ENCODE measurements at places on chromosomes 5 and 9.

- no peak for DNase-seq
These were observed 155.8 kb upstream of the ZNF608 start for GRCh38 chr5:124902097-124902821.

GRCh38 chr9:116368680-116369079 lies 215.1 kb downstream of the PAPPA start:
- no peak for DNase-seq

GRCh38 chr5:170408877-170409660 lies 19.9 kb upstream of the KCNMB1 start:
- DNase-seq, result no peak

- no peak for DNase-seq
These were observed 152.9 kb upstream of the PHYKPL start for GRCh38 chr5:178385496-178385890.

DNA sequence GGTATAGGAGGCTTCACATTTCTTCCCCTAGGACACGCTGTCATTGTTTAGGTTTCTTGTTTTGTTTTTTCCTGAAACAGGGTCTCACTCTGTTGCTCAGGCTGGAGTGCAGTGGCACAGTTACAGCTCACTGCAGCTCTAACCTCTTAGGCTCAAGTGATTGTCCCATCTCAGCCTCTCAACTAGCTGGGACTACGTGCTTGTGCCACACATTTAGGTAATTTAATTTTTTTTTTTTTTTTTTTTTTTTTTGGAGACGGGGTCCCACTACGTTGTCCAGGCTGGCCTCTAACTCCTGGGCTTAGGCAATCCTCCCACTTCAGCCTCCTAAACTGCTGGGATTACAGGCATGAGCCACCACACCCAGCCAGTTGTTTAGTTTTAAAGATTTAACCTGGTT lies 66.2 kb downstream of the EXOSC2 start:
- DNase-seq, result no peak

- no peak for DNase-seq
These were observed 450.1 kb downstream of the PLK2 start for GRCh38 chr5:58009754-58010153.

DNA sequence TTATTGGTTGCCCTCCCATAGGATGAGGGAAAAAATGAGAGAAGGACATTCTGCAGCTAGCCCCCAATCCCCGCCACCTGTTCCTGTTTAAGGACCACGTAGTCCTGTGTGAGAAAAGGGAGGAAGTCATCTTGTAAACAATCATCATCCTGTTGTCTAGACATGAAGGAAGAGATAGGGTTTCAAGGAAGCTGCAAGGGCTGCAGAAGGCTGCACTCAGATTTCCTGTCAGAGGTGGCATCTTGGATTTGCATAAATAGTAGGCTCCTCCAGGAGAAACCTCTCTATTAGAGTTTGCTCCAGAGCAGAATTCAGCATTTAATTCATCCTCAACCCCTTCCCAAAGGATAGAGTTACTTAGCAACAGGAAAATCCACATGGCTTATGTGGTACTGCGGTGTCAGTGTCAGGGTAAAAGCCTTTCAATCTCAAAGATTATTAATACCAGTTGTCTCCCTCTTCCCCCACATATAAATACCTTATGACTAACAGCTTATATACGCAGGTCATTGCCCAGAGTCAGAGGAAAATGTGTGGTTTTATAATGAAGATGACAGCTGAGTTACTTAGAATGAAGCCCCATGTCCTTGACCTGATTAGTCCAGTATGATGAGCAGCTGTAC lies 4.6 kb upstream of the DNAJC18 start:
- DNase-seq, result no peak

DNA sequence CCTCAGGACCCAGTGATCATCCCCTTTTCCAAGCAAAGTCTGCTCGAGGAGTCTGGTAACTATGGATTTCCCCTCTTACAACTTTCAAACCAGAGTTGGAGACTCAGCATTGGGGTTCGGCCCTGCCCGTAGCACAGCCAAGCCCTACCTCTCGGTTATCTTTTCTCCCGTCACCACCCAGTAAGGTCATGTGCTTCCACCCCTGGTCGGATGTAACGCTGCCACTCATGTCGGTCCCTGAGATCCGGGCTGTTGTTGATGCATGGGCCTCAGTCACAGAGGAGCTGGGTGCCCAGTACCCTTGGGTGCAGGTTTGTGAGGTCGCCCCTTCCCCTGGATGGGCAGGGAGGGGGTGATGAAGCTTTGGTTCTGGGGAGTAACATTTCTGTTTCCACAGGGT lies 1.2 kb downstream of the GALT start:
- no peak for DNase-seq

DNA sequence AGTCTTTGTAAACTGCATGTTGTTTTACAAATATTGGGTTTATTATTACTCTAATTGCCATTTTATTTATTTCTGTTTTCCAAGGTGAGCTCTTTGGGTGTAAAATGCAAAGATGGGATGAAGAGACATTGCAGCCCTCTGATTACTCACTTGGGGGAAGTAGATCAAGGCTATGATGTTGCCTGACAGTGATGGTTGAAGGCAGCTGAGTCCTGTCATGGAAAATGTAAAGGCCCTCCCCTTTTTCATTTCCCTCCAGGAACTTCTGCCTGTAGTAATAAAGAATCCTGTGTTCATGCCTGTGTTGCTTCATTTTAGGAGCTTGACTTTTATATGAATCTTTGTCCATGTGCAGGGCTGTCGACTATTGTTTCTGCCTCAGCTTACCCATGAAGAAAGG lies 605.4 kb upstream of the CLINT1 start:
- DNase-seq, result no peak

DNA sequence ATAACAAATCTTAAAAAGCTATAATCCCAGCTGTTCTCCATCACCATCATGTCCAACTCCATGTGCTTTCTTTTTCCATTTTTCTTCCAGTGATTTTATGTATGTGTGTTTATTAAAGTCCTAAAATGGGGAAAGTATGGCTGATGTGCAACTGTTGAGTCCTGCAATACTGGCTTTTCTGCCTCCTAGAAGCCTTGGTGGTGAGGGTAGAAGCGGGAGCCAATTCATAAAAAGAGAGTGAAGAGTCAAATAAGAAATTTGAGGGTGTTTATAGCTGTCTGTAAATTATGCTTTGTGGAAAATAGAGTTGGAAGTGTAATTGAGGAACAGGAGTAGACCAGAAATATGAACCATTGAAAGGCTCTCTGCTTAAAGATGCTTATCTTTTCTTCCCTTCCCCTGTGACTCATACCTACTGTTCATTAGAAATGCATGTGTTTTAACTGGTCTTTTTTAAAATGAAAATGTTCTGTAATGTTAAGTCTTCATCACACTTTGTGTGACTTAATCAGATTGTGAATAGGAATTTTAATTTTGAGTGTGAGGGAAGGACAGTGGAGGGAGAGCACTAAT lies 80.1 kb downstream of the ZCCHC7 start:
- DNase-seq, result no peak

GRCh38 chr5:83967417-83967816 lies 246.8 kb upstream of the HAPLN1 start:
- no peak for DNase-seq

DNA sequence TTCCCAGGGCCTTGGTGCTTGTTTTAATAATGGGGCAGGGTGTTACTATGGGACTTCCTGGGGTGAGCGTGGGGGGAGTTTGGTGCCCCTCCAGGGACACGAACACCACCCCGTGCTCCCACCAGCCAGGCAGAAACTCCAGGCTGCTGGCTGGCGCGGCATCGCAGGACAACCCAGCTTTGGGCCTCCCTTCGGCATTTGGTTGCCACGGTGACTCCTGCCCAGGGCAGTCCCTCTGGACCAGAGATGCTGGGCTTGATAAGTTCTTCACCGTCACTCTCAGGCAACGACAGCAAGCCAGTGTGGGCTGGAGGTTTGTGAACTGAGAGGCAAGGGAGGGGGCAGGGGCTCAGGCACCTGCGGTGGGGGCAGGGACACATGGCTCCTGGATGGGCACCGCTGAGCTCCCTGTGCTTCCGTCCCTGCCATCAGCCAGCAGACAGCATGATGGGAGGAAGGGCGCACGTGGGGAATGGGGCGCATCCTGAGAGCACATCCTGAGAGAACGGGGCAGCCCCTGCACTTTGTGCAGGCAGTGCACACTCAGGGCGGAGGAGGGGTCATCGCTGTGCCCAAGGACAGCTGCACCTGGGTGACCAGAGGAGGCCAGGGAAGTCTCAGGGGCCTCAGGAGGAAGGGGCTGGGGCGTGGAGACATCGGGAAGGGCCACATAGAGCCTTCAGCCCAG lies 116.4 kb downstream of the RXRA start:
- DNase-seq, result peak; percentile 29

- DNase-seq, result no peak
These were observed 2.5 kb downstream of the ABCA2 start for GRCh38 chr9:137025517-137025966.

- DNase-seq, result peak; percentile 25
These were observed 40.0 kb downstream of the NIM1K start for GRCh38 chr5:43231977-43232376.

DNA sequence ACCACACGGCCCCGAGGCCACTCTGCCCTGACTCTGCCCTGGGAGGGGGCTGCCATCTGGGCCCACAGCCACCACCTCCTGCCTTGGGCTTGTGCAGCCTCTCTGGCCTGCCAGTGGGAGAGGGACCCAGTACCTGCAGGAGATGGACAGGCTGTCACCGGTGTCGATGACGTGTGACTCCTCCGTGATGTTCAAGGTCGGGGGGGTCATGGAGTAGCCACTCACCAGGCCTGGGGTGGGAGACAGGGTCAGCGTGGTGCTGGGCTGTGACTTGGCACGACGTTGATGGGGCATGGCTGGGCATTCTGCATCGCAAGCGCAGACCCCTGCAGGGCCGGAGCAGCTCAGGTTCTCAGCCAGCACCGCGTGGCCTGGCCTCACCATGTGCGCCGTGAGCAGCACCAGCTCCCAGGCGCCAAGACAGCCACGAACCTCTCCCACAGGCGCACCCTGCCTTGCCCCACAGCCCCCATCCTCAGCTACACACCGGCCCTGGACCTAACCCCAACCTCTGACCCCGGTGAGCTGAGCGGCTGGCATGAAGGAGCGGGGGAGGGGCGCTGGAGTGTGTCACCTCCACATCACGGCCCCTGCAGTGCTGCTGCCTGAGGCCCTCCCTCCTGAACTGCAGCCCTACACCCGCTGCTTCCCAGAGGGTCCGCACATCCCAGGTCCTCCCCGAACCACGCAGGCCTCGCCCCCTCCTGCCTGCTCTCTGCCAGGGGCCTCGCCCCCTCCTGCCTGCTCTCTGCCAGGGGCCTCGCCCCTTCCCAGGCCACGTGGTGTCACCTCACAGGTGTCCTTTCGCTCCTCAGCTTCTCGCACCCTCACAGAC lies 17.6 kb downstream of the FLT4 start:
- DNase-seq, result no peak

- no peak for DNase-seq
These were observed 5.8 kb downstream of the TNFAIP8 start for GRCh38 chr5:119361594-119362125.

Data from activated T-cell treated with anti-CD3 and anti-CD28 coated beads, Interleukin-2, amount 50 U/mL, for 48 hours (primary cell).